ENCODE measurements at places on chromosomes 2 and 18.

DNA sequence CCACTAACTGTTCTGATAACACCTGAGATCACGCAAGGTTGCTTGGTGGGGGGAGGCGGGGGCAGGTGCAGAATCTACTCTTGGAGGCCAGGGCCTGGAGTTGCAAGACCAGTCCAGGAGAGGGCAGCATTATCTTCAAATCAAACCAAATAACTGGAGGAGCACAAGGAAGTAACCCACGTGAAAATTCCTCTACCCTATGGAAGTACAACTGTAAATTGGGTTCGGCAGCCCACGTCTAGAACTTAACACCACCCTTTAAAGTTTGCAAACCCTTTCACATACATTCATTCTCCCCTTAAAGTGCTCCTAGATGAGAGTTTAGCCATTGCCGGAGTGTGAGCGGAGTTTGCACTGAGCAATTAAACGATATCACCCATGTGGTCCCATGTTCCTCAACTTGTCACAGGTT, 19.6 kb upstream of the CXCR1 start:
- DNase-seq: peak; percentile 25

GRCh38 chr2:217901835-217902378, 100.9 kb downstream of the TNS1 start:
- DNase-seq: no peak

- DNase-seq: no peak
These were observed 9.3 kb downstream of the MRPL19 start for GRCh38 chr2:75655861-75656260.

GRCh38 chr18:46416706-46417638, 240.0 kb downstream of the LOXHD1 start:
- DNase-seq: no peak

- DNase-seq: no peak
These were observed 264.4 kb downstream of the ERBB4 start for GRCh38 chr2:212274215-212274614.

GRCh38 chr18:55998801-55999385, 410.9 kb upstream of the TCF4 start:
- no peak for DNase-seq

DNA sequence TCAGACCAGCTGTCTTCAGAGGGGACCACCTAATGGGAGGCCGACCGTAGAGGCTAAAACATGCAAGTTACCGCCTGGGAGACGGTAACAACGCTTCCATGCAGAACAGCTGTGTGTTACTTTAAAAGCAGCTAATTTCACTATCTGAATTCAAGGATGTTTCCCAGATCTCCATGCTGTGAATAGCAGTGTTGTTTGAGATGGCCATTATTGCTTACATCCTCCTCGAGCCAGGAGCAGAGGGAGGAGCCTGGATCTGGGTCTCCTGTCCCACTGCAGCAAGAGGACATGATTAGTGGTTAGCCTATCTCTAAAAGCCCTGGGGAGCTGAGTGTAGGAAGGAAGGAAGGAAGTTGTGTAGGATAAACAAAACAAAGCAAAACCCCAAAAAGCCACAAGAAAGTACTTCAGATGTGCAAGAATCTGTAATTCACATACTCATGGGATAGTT, 50.9 kb downstream of the ACTR2 start:
- no peak for DNase-seq

DNA sequence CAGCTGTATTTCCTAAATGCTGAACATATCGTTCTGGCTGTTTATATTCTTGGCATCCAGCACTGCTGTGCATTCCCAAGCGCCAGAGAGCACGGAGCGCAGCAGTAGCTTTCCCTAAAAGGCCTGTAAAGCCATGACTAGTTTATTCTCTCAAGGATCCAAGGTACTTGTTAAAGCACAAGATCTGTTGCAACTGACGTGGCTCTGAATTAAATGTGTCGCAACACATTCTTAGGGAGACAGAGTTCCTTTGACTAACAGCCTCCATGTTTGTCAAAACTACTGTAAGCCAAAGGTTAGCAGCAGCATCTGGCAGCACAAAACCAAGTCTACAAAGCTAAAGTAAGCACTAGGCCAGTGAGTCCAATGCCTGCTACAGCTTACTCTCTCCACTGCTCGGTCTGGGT, 188.6 kb upstream of the FN1 start:
- DNase-seq: peak; percentile 14

- DNase-seq: no peak
These were observed 261.8 kb upstream of the CHAC2 start for GRCh38 chr2:53505826-53506225.

GRCh38 chr2:44618251-44619023, 256.7 kb downstream of the CAMKMT start:
- no peak for DNase-seq

GRCh38 chr2:237298151-237299118, 115.5 kb downstream of the COL6A3 start:
- no peak for DNase-seq

GRCh38 chr2:238097201-238097987, 2.7 kb upstream of the ESPNL start:
- no peak for DNase-seq

GRCh38 chr2:16183345-16183744, 243.0 kb downstream of the MYCN start:
- DNase-seq: no peak

DNA sequence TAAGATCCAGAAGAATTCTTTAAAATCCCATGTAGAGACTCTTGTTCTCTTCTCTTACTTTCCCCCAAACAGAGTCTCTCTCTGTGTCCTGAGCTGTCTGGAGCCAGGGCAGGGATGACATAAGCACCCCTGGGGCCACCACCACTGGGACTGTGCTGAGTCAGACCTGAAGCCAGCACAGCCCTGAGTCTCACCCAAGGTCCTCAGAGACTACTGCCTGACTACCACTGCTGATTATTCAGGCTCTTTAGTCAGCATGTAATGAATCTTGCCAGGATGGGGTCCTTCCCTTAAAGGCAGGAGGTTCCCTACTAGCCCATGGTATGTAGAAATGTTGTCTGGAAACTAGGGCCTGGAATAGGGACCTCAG, 34.9 kb upstream of the DYNC1I2 start:
- no peak for DNase-seq

DNA sequence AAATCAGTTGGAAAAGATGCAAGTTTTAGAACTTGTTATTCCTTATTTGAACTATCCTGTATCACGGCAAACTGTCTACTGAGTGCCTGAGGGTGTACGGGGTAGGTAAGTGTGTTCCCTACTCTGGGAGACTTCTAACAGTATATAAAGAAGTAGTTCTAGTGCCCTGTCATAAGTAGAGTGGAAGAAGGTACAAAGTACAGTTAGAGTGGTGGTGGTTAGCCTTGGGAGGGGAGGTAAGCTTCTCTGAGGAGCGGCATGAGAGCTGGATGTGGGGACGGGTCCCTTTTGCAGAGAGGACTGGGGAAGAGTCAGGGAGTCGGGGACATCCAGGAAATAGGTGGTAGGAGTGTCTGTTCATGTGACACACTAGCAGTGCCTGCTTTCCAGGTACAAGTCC, 48.5 kb downstream of the DGKD start:
- no peak for DNase-seq

DNA sequence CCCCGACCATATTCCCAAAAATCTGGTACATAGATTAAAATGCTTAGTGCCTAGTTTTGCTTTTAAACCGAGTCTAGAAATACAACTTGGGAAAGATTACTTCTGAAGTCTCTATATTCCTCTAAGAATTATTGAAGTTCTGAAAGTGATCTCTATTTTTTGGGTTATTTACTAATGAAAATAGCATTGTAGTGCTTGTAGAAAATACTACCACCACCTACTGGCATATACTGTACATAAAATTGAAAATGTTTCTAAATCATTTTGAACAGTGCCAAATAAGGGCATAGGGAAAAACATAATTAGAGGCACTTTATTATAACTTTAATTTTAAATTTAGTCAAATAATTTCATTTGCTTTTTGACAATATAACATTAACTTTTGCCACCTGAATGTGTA, 1399.6 kb upstream of the ZEB2 start:
- DNase-seq: peak; percentile 5

- no peak for DNase-seq
These were observed 11.7 kb downstream of the SLC4A3 start for GRCh38 chr2:219638948-219639755.

- no peak for DNase-seq
These were observed 3.7 kb downstream of the SP140L start for GRCh38 chr2:230330725-230331124.

GRCh38 chr2:150520033-150520432, 32.6 kb upstream of the RND3 start:
- no peak for DNase-seq

- DNase-seq: no peak
These were observed 83.2 kb upstream of the SPATS2L start for GRCh38 chr2:200223205-200223784.

DNA sequence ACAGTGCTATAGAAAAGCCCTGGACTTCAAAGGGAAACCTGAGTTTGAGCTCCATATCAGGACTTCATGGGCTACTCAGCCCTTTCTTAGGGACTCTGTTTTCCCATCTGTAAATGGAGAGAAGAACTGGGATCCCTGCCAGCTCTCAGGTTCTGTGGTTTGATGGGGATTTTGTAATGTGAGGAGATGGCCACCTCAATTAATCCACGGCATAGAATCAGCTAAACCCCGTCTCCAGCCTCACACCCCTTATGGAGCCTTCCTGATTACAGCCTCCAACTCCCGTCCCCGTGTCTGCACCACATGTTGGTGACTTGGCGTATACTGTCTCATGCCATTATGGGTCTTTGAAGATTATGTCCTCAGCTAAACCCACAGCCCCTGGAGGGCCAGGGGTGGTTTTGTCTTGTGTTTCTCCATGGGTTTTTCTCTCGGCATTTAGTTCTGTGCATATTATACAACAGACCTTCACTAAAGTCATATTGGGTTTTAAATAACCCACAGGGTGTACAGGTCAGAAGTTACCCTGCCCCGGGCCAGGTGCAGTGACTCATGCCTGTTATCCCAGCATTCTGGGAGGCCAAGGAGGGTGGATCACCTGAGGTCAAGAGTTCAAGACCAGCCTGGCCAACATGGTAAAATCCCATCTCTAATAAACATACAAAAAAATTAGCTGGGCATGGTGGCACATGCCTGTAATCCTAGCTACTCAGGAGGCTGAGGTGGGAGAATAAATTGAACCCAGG, 63.8 kb upstream of the PPP1CB start:
- DNase-seq: no peak

DNA sequence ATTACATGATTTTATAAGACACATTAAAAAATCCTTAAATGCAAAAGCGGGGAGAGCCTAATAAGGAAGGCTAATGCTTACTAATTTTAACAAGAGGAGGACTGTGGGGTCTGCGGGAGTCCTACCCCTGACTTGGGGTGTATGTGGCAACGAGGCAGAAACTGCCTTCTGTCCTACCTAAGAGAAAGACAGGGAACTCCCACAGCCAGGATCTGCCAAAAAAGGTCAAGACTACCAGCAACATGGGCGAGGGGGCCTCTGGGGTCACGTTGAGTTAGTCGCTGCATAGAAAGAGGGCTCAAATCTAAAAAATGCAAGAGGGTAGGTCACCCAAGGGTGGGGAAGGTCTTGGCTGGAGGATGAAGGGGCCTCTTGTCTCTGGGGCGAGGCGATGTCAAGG, 529 bp upstream of the AMER3 start:
- DNase-seq: no peak

- DNase-seq: no peak
These were observed 994.1 kb upstream of the ACVR2A start for GRCh38 chr2:146850746-146851145.

GRCh38 chr2:40202798-40203400, 249.0 kb downstream of the SLC8A1 start:
- peak; percentile 58 for DNase-seq

- DNase-seq: no peak
These were observed 123.3 kb downstream of the NCK2 start for GRCh38 chr2:105868060-105868459.

DNA sequence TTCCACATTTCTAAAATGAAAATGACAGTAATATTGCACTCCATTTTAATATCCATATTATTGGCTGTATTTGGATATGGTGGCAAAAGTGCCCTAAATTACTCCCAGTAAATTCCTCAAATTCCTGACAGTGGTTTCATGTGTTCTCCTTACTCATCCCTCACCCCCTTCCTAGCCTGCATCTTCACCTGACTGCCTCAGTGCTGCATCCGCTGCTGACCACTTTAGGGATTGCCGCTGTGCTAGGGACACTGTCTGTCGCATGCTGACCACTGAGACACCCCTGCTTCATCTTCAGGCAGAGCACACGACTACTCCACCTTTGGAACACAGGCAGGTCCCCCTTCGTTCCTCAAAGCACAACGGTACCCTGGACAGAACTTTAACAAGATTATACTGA, 32.6 kb downstream of the DSEL start:
- no peak for DNase-seq

GRCh38 chr18:28382215-28382879, 205.4 kb upstream of the CDH2 start:
- DNase-seq: no peak

GRCh38 chr2:147247749-147248148, 597.1 kb upstream of the ACVR2A start:
- no peak for DNase-seq

DNA sequence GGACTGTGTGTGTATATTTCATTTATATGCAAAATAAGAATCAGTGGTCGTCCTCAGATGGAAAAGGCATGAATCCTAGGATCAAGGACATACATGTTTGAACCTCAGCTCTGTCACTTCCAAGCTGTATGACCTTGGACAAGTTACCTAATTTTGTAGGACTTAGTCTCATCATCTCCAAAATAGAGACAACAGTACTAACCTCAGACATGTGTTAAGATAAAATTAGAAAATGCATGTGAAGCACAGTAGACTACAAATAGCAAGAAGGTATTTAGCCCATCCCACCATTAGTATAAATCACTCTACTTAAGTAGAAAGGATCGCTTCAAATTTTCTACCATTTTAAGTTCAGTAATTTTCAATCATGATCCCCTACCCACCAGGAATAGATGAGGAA, 309.8 kb downstream of the ZEB2 start:
- no peak for DNase-seq

DNA sequence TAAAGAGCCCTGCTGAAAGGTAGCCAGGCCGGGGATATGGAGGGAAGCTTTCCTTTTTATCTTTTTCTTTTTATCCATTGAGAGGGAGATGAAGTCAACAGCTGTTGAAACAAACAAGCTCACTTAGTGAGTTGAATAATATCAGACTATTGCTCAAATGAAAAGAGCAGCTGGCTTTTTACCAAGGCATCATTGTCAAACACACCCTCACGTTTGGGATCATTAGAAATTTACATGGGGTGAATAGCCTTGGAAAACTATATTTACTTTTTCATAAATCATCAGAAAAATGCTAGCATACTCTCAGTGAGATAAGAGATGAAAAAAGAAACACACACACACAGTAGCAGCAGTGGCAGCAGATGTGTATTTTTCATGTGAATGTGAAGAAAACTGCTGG, 71.5 kb upstream of the HNMT start:
- no peak for DNase-seq

GRCh38 chr18:34695310-34695709, 14.8 kb upstream of the DTNA start:
- DNase-seq: no peak

DNA sequence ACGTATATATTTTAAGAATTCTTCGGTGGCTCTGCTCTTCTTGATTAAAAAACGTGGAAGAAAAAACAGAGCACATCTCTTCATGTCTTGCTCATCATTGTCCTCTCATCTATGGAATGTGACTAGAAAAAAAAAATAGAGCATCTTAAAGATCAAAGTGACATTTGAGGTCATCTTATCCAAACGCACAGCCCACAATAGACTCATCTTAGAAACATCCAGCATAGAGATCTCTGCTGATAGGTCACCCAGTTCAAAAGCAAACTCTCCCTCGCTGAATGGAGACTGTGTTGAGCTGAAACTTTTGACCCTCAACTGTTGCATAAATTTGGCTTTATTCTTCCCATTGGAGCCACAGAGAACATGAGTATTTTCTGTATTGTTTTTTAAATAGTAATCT, 65.2 kb downstream of the CMPK2 start:
- no peak for DNase-seq

- no peak for DNase-seq
These were observed 77.9 kb upstream of the KLF7 start for GRCh38 chr2:207243601-207244000.
